ENCODE measurements at places on chromosomes 3 and 15.

GRCh38 chr3:58034738-58035523, 26.7 kb downstream of the FLNB start:
- DNase-seq: no peak

DNA sequence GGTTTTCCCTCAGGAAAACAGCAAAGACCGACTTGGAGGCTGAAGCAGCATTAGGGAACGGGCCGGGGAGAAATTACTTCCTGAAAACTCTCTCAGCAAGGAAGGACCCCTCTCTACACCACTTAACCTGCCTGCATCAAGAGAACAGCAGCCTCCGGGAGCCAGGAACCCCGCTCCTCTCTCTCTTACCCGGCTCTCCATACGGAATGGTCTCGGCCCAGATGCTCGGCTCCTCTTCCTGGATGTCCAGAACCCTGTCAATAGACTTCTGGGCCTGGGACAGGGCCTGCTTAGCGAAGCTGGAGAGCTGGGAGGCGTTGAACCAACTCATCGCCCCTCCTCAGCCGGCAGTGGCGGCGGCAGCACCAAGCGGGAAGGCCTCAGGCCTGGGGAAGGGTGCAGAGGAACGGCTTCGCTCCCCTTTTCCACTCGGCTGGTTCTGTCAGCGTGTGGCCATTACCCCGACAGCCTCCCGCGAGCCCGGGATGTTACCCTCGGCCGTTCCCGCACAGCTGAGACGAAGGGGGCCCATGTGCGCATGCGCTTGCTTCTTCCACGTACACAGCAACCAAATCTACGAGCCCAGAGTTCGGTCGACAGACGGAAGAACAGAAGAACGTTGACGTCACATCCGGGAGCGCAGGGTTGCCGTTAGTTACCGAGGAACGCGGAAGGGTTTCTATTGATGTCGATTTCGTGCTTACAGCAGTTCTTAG, at the start of gene TMF1:
Gene TMF1, minus strand, starts transcription at position 578 of the 716 bp plus-strand sequence. Its CDS starts 247 bp downstream, at position 331.
- peak; percentile 93 for DNase-seq

DNA sequence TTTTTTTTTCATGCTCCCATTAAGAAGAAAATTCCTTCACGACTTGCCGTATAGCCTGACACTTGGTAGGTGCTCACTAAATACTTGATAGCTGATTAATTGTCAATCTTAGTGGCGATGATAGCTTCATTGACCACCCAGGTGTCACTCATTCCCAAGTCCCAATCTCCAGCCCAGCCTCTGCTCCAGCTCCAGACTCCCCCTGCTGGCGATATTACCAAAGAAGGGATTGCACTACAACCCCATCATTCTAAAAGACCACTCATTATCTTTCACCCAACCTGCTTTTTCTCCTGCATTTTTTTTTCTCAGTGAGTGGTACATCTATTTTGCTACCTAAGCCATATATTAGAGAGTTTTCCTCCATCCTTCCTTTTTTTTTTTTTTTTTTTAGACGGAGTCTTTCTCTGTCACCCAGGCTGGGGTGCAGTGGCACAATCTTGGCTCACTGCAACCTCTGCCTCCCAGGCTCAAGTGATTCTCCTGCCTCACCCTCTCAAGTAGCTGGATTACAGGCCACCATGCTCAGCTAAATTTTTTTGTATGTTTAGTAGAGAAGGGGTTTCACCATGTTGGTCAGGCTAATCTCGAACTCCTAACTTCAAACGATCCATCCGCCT, 19.5 kb upstream of the COMMD2 start:
- DNase-seq: peak; percentile 75

GRCh38 chr3:55893045-55893664, 406.0 kb upstream of the WNT5A start:
- peak; percentile 70 for DNase-seq

- peak; percentile 10 for DNase-seq
Measured at GRCh38 chr15:33284336-33284735, 26.4 kb upstream of the RYR3 start.

DNA sequence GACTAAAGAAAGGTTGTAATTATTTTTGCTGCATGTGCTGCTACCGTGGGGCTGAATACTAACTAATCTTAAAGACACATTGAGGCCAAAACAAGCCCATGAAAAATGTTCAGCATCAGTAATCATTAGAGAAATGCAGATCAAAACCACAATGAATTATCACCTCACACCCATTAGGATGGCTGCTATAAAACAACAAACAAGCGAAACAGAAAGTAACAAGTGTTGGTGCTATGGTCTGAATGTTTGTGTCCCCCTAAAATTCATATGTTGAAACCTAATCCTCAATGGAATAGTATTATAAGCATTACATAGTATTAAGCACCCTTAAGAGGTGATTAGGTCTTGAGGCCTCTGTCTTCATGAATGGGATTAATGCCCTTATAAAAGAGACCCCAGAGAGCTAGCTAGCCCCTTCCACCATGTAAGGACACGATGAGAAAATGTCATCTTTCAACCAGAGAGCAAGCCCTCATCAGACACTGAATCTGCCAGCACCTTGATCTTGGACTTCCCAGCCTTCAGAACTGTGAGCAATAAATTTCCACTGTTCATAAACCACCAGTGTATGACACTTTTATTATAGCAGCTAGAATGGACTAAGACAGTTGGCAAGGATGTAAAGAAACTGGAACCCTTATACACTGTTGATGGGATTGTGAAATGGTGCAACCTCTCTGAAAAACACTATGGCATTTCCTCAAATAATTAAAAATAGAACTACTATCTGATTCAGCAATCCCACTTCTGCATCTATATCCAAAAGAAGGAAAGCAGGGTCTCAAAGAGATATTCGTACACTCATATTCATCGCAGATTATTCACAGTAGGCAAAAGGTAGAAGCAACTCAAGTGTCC, 76.1 kb downstream of the REC114 start:
- DNase-seq: no peak

DNA sequence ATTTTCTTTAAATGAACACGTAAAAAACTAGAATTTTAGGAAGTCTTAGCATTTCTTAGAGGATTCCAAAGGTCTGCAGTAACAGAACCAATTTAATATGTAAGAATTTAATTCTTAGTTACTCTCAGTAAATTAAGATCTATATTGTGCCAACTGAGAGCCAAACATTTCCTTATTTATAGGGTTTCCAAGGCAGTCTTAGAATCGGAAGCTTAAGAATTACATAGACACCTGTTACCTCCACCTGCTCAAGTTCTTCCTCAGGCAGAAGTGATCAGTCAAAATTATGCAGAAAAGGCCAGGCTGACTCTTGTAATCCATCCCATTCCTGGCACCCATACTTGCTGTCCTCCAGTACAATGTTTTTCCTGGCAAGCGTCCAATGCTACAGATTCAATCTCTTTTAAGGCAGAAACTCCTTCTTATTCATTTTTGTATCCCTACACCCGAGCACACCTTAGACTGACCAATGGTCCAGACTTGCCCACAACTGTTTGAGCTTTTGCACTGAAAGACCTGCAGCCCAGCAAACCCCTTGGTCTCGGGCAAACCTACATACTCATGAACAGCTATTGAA, 64.3 kb downstream of the NCEH1 start:
- DNase-seq: peak; percentile 41

- DNase-seq: peak; percentile 25
Measured at GRCh38 chr3:111238885-111239284, 167.3 kb downstream of the NECTIN3 start.

GRCh38 chr15:66030650-66031049, 161.4 kb downstream of the RAB11A start:
- DNase-seq: no peak

DNA sequence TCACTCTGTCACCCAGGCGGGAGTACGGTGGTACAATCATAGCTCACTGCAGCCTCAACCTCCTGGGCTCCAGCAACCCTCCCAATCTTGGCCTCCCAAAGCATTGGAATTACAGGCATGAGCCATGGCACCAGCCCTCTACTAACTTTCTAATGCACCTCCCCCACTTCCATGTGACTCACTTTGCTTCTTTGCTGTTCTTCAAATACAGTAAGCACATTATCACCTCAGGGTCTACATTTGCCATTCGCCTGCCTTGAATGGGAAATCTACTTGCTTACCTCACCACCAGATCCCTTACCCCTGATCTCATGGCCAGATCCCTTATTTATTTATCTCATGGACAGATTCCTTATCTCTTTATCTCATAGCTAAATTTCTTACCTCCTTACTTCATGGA, 235.3 kb downstream of the KCNMB2 start:
- DNase-seq: peak; percentile 4

- DNase-seq: no peak
Measured at GRCh38 chr3:25902586-25902985, 112.7 kb downstream of the OXSM start.

- DNase-seq: no peak
Measured at GRCh38 chr3:4600493-4600892, 107.3 kb downstream of the ITPR1 start.

- no peak for DNase-seq
Measured at GRCh38 chr15:84921121-84921520, 36.7 kb downstream of the SLC28A1 start.

- DNase-seq: no peak
Measured at GRCh38 chr3:72137865-72138861, 353.2 kb upstream of the PROK2 start.

GRCh38 chr3:155362808-155363689, 69.6 kb upstream of the STRIT1 start:
- DNase-seq: no peak

GRCh38 chr3:179551349-179552105, 11.2 kb upstream of the ACTL6A start:
- DNase-seq: no peak

DNA sequence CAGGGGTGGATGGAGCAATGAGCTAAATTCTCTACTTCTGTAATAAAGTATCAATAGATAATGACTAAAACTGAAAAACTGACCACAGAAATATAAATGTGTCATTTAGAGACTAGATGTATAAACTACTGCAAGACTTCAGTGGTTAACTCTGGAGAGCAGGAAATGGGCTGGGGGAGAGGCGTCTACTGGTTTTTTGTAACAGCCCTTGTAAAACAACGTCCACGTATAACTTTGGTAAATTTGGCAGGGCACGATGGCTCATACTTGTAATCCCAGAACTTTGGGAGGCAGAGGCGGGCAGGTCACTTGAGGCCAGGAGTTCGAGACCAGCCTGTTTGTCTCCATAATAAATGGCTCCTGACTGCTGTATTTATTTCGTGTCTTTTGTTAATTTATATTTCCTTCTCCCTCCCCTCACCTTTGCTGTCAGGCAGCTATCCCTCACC, 12.5 kb downstream of the RAB27A start:
- no peak for DNase-seq

- no peak for DNase-seq
Measured at GRCh38 chr3:116048991-116049390, 396.3 kb downstream of the LSAMP start.

GRCh38 chr3:181901626-181902025, 189.9 kb downstream of the SOX2 start:
- no peak for DNase-seq

GRCh38 chr3:114450008-114450596, 156.3 kb downstream of the TIGIT start:
- DNase-seq: no peak

GRCh38 chr15:31207246-31207645, 105.7 kb upstream of the TRPM1 start:
- DNase-seq: no peak

- peak; percentile 6 for DNase-seq
Measured at GRCh38 chr3:7800006-7800780, 701.4 kb upstream of the LMCD1 start.

GRCh38 chr3:107798381-107798780, 275.6 kb downstream of the BBX start:
- DNase-seq: no peak

DNA sequence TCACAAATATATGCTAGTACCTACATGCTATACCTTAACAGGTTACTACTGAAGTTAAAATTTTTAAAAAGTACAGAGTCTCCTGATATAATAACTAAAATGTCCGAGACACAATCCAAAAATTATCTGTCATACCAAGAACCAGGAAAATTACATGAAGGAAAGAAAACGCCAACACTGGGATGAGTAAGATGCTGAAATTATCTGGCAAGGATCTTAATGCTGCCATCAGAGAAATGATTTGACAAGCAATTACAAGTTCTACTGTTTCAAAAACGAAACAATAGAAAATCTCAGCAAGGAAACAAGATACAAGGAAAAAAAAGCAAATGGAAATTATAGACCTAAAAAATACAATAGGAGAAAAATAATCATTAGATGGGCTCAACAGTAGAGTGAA, 92.5 kb downstream of the UBE3A start:
- no peak for DNase-seq

DNA sequence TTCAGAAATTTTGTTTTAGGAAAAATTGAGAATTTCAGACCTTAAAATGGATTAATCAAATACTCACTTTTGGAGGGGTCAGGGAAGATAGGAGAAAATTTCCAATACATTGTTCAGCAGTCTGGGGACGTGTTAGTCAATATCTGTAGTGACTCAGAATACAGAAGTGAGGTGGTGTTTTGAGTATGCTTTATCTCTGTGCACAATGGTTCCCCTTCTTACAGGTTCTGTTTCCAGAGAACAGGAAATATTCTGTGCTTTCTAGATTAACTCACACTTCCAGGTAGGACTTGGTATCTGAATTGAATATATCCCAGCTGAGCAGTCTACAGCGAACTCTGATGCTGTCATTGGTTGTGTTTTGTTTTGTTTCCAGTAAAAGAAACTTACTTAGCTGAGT, 30.7 kb upstream of the CCDC54 start:
- no peak for DNase-seq

- no peak for DNase-seq
Measured at GRCh38 chr3:190272747-190273146, 49.5 kb downstream of the CLDN1 start.

GRCh38 chr15:79433276-79433990, 1.3 kb downstream of the MINAR1 start:
- no peak for DNase-seq

DNA sequence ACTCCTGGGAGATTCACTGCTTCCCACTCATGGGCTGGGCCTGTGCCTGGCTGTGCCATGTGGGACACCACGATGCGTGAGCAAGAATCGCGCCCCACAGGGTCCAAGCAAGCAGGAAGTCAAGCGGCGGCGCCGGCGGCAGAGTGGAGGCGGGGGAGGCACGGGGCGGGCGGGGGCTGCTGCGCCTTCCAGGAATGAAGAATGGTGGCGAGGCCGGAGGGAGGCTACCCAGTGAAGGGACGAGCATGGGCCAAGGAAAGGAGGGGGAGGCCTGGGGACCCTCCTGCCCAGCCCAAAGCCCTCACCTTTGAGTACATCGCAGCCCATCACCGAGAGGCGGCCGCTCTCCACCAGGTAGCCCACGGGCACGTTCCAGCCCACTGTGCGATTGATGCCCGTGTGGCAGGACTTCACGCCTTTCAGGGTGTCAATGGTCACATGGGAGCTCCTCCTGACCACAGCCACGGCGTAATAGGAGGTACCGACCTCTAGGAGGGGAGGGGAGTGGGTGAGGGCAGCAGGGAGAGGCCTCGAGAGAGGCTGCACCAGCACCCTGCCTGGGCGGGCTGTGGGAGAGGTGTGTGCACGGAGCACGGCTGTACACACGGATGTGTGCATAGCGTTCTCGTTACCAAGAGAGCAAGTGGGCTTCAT, 5.5 kb downstream of the MELTF start:
- no peak for DNase-seq
